Left ventricle myocardium superior (tissue), 1 donor: ENCODE measurements at places on chromosomes 3 and 15. TPM values are rescaled to one million over a fixed set of nuclear protein-coding genes. Genes with fewer than 3 reads are reported as not detected.

TMPRSS7 gene
- not detected for total RNA-seq

MESP1 gene
- 8.4 TPM for total RNA-seq

UROC1 gene
- not detected for total RNA-seq

ECE2 gene
- total RNA-seq: not detected

HIGD2B gene
- not detected for total RNA-seq

TPRG1 gene
- total RNA-seq: 2.7 TPM

DNA sequence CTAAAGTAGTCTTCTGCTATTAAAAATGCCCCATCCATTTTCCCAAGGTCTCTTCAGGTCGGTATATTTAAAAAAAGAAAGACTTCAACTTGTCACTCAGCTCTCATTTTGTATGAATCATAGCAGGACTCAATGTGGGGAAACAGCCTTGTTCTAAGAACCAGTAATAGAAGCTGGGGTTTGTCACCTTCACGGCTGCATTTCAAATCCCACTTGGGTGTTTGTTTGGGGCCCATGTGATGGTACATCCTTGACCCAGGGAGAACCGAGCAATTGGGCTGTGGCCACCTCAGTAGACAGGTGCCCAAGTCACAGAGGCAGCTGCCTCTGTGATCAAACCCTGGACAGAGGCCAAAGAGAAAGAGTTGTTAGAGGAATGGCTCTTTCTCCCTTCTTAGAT is 70.3 kb upstream of the ARL8B start:
- no peak for DNase-seq

GRCh38 chr3:194164861-194165260 is 28.9 kb downstream of the HES1 start:
- no peak for DNase-seq

DNA sequence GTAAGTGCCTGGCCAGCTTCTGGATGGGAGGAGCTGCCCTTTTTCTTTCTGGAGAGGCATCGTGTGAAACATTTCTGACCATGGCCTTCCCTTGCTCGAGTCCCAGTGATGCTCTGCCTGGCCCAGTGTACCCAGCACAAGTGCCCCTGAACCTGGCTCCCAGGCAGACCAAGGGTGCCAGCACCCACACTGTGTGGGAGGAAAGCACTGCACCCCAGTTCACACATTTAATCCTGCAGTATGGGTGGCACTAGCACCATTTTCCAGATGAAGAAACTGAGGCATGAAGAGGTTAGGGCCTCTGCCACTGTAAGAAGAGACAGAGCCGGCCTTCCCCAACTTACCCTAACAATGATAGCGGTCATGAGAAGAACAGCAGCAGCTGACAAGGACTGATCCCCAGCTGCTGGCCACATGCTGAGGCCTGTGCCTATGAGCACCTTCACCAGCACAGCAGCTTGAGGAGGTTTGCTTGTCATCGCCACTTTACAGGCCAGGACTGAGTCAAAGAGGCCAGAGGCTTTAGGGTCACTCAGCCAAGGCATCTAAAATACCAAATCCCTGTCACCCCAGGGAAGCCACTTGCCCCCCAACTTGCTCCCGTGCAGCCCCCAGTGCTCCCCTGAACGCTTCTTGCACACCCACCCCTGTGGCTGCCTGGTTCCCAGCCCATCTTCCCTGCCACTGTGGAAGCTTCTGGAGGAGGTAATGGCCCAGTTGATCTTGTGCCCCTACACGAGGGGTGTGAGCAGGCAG is 15.0 kb downstream of the PRR23E start:
- no peak for DNase-seq

DNA sequence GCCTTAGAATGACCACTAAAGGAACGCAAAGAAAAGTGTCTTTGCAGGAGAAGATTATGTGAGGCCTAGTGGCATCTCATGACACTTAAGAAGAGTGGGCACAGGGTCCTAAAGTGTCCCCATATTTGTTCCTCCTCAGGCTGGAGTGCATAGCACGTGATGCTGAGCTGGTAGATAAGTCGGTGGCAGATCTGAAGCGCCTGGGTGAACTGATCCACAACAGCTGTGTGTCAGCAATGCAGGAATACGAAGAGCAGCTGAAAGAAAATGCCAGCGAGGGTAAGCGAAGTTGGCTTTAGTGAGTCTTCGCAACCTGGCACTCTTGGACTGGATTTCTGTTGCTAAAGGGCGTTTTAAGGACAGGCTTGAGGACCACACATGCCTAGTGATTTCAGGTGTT is 92.6 kb downstream of the CHD2 start:
- DNase-seq: no peak

DNA sequence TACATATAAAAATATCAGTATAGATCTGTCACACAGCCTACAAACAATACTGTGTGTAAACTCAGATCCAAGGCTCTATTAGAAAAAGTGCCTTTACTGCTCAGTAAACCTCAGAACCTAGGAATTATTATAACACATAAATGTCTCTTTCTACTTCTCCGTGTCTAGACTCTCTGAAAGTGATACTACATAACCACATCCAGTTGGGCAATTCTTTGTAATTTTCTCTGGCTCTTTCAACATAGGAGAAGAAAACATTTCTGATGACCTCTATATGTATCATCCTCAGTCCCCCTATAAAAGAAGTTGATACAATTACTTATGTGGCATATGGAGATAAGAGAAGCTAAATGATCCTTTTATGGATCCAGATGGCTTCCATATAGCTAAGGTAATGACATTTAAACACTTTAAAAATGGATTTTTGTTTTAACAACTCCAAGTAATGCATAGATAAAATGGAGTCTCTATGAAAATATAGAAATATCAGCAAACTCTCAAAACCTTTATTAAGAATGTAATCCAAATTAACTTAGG is 104.5 kb downstream of the LSAMP start:
- DNase-seq: no peak

DNA sequence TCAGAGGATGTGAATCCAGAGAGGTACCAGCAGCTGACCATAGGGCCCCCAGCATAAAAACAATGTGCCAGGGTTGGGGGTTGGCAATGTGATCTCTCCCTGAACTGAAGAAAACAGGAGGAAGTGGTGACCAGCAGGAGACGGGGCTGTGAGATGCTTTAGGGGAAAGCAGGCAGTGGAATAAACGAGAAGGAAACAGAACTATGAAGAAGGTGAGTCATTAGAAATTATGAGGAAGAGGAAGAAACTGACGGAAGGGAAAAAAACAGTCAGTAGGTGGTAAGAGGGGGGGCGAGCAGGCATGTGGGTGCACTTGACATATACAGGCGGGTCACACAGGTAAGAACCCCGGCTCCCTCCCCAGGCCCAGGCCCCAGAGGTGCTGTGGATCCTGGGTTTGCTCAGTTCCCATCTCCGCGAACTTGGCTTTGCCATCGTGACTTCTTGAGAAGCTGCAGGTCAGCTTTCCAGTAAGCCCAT is 42.2 kb upstream of the B3GNT5 start:
- no peak for DNase-seq

GRCh38 chr3:143152043-143152442 is 32.5 kb downstream of the CHST2 start:
- no peak for DNase-seq

DNA sequence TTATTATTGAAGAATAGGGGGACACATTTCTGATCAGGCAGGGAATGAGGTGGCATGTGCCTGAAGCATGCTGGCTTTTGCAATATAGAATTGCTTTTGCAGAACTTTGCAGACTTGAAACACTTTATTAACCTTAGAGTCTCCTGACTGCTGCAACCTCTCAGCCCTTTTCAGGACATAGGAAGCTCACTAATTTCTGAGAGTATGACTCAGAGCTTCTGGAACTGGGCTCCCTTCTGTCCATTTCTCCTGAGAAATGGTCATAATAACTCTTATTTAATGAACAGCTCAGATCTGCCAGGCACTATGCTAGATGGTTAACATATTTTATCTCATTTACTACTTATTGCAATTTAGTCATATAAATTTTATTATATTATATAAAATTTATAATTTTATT is 38.6 kb upstream of the DGKG start:
- DNase-seq: no peak

GRCh38 chr15:82298032-82298431 is 35.4 kb downstream of the SAXO2 start:
- DNase-seq: no peak

GRCh38 chr15:66415360-66415759 is 28.6 kb downstream of the MAP2K1 start:
- no peak for DNase-seq

- DNase-seq: no peak
Observed at GRCh38 chr15:72141171-72142084, 23.2 kb downstream of the SENP8 start.

- DNase-seq: no peak
Observed at GRCh38 chr15:39282663-39283208, 298.1 kb upstream of the THBS1 start.

DNA sequence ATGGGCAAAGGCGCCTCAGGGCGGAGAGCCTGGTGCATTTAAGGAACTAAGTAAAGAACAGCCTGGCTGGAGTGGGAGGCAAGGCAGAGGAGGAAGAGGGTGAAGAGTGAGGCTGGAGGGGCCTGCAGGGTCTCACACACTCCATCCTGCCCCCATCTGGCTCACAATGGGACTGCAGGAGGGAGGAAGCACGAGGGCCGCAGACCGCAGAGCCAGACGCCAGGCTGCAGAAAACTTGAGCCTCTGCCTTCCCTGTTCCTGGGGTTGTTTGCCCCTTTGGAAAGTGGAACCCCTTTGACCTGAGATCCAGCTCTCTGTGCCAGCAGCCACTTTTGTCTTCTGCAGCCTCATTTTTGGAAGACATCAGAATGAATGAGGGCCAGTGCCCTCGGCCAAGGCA is 138.0 kb downstream of the SRGAP3 start:
- no peak for DNase-seq

GRCh38 chr15:101424984-101425383 is 64.5 kb downstream of the PCSK6 start:
- no peak for DNase-seq

DNA sequence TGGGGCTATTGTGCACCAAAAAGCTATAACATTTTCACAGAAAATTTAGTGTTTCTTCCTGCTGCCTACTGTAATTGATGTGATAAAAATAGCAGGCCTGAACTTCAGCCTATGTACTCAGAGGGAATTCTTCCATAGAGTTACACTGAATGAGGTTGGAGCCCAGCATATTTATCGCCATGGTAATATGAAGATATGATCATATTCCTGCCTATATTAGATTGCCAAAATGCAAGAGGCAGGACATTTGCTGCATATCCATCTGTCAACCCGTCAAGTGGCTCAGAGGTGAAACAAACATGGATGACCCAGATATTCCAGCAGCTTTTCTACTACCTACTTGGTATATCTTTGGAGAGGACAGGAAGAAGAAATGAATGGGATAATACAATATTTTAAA is 1150.6 kb downstream of the TBL1XR1 start:
- DNase-seq: no peak

DNA sequence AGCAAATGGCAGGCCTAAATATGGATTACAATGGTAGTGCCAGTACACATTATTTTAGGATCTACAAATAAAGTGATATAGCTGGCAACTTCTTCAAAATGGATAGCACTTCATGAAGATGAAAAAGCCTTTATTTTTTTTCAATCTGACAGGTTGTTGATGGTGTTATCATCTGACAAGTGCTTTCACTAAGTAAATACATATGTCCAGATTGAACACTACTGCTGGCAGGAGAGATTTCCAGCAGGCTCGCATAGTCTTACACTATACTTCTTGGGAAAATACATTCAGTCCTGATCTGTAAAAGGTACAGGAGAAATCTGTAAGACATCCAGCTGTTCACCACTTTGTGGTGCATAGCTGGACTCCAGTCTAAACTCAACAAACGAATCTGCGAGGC is 50.9 kb upstream of the ALCAM start:
- DNase-seq: no peak

DNA sequence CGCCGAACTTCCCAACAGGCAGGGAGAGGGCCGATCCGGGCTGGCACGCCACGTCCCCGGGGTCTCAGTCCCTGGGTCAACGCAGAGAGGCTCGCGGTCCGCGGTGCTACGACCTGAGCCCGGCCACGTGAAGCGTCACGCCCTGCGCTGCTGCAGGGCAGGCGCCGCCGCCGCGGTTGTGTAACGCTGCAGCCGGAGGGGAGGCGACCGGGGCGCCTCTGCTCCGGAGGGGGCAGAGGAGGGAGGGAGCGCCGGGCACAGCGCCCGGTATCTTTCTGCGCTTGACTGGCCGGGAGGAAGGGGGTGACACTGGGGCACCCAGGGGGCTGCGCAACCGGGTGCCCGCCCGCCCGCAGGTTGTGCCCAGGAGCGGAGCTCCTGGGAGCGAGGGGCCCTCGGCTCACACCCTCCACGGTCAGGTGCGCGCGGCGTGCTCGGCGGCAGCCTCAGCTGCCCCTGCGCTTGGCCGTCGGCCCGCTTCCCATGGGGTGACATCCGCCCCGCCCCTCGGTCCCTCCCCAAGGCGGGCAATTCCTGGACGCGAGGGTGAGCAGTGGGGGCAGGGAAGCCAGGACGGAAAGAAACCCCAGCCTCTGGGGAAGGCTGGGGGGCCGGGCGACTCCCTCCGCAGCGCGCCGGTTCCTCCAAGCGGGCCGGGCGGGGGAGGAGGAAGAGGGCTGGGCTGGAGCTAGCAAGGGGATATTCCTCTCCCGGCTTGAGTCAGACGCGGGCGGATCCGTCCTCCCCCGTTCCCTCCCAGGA is 852 bp upstream of the BHLHE40 start:
- DNase-seq: peak; percentile 98

DNA sequence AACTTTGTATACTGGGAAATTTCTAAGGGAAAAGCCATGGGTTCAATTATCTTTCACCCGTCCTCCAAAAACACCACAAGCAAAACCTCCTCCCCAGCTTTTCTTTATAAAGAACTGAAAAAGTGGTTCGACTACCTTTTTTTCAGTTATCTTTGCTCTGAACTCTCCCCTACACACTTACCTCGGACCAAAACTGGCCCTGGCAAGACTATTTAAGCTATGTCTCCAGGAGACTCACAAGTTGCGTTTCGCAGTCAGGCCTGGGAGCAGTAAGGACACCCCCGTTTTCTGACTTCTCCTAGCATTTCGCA is 645 bp downstream of the COPS2 start:
- DNase-seq: no peak

- no peak for DNase-seq
Observed at GRCh38 chr3:11283139-11283475, 10.9 kb downstream of the ATG7 start.

DNA sequence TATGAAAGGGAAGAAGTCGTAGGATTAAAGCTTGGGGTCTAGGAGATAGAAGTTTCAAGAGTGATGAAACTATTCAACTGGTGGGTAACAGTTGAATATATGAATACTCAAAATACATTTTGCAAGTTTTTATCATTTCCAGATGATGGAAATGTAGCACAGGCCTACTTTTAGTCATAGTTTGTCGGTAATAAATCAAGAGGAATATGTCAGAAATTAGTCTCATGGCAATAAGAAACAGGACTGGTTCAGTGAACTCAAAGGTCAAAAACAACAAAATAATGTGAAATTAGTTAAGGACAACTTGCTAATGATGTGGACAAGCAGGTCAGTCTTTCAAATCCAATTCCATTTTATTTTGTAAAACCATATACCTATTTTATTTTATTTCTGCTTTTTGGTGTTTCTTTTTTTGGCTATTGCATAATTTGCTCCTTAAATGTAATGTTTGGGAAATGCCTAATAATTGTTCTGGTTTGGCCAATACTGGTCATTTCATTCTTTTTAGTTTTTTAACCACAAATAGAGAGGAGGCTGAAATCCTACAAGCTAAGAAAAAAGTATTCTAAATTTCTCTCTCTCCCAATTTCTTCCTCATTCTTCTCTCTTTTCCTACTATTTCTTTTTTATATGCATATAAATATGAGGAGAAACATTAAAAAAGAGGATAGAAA is 195.2 kb upstream of the ARHGEF26 start:
- no peak for DNase-seq

- DNase-seq: no peak
Observed at GRCh38 chr15:89656116-89656815, 999 bp upstream of the KIF7 start.

- no peak for DNase-seq
Observed at GRCh38 chr3:50509715-50510114, 6.3 kb upstream of the CACNA2D2 start.
